ENCODE measurements at places on chromosomes 2 and 18.

GRCh38 chr2:240510513-240511210 lies 47.1 kb downstream of the ANKMY1 start:
- no peaks in the 10 kb centered on the region for H3K36me3 ChIP-seq
- no peak for DNase-seq
- peaks cover 6% of the 10 kb centered on the region for H3K4me1 ChIP-seq
- no peak overlapping the region for H3K27ac ChIP-seq

DNA sequence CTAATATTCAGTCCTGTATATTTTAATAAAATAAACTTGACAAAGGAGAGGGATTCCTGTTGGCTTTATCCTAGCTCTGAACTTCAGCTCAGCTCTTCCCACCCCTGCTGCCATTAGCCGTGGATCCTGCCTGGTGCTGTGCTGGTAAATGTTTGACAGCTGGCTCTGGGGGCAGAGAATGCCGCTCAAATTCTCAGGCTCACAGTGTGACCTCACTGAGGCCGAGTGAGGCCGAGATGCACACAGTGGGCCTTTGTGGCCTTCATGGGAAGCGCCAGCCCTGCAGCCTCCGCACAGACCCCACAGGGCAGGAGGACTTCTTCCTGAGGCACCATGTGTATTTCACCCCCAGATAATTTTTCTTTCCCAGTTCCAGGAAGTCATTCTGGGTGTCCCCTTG lies 16.5 kb upstream of the FAHD2A start:
- no peak overlapping the region for H3K27ac ChIP-seq
- H3K4me3 ChIP-seq = no peak overlapping the region
- no peaks in the 10 kb centered on the region for H3K27me3 ChIP-seq
- H3K4me1 ChIP-seq = no peaks in the 10 kb centered on the region

GRCh38 chr2:201574766-201575165 lies 68.5 kb downstream of the TMEM237 start:
- no peak for DNase-seq
- H3K27me3 ChIP-seq = no peaks in the 10 kb centered on the region
- no peak overlapping the region for H3K4me3 ChIP-seq
- no peak overlapping the region for H3K27ac ChIP-seq
- H3K4me1 ChIP-seq = no peaks in the 10 kb centered on the region
- no peaks in the 10 kb centered on the region for H3K36me3 ChIP-seq

DNA sequence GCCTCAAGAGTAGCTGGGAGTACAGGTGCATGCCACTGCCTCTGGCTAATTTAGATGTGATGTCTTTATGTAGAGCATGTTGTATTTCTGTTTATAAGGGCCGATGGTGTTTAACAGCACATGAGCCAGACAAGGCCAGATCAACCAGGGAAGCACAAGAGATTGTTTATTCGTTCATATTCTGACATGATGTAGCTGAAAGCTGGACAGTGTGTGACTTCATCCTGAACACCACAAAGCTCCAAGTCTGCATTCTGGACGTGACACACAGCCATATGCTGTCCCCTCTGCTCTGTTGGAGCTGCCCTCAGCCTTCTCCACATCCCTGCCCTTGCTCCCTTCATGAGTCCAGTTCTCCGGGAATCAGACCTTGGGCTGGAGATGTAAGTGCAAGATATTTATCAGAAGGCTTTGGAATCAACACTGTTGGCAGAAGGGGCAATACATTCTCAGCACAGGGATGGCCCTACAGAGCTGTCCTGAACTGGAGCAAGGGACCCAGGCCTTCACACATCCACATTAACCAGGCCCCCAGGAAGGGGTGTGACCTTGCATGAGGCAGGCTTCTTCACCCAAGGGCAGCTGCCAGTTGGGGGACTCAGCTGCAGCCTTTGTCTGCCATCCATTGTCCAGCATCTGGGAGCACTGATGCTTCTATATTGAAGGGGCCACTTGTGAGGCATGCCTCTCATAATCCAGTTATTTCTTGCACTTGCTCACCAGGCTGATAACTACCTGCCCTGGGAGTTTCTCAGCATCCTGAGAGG lies 38.5 kb downstream of the EDAR start:
- no peaks in the 10 kb centered on the region for H3K4me1 ChIP-seq
- H3K36me3 ChIP-seq = no peaks in the 10 kb centered on the region
- no peak overlapping the region for H3K27ac ChIP-seq
- no peaks in the 10 kb centered on the region for H3K27me3 ChIP-seq

- no peak for DNase-seq
- H3K27ac ChIP-seq = no peak overlapping the region
- no peaks in the 10 kb centered on the region for H3K27me3 ChIP-seq
- no peaks in the 10 kb centered on the region for H3K4me1 ChIP-seq
These were observed 17.4 kb downstream of the XDH start for GRCh38 chr2:31397094-31397493.

All from HCT116 (cell line).